ENCODE measurements at places on chromosomes 6 and 20.

GRCh38 chr20:46364670-46365486 is 41.5 kb downstream of the ELMO2 start:
- no peak for DNase-seq

GRCh38 chr6:27795697-27796494 is 116.3 kb downstream of the OR2B2 start:
- peak; percentile 97 for DNase-seq

DNA sequence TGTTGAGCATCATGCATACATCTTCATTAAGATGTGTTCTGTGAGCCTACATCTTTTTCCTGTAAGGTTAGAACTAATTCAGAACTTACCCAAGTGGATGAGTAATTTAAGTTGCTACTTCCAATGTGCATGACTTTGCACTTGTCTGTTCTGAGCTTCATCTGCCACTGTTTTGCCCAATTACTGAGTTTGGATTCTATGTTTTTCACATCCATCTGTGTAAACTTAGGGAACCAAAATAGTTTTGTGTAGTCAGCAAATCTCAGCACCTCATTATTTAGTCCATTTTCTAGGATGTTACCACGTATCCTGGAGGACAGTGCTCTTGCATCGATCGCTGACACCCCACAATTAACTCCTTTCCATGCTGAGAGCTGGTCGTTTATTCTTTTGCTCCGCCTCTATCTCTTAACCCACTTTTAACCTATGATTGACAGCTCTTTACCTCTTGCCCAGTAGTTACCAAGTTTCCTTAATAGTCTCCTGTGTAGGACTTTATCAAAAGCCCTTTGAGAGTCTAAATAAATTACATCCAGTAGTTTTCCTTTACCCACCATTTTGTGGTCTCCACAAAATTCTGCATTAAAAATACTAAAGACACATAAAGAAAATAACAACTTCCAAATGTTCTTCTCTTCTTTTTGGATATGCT is 44.2 kb upstream of the CITED2 start:
- no peak for DNase-seq

DNA sequence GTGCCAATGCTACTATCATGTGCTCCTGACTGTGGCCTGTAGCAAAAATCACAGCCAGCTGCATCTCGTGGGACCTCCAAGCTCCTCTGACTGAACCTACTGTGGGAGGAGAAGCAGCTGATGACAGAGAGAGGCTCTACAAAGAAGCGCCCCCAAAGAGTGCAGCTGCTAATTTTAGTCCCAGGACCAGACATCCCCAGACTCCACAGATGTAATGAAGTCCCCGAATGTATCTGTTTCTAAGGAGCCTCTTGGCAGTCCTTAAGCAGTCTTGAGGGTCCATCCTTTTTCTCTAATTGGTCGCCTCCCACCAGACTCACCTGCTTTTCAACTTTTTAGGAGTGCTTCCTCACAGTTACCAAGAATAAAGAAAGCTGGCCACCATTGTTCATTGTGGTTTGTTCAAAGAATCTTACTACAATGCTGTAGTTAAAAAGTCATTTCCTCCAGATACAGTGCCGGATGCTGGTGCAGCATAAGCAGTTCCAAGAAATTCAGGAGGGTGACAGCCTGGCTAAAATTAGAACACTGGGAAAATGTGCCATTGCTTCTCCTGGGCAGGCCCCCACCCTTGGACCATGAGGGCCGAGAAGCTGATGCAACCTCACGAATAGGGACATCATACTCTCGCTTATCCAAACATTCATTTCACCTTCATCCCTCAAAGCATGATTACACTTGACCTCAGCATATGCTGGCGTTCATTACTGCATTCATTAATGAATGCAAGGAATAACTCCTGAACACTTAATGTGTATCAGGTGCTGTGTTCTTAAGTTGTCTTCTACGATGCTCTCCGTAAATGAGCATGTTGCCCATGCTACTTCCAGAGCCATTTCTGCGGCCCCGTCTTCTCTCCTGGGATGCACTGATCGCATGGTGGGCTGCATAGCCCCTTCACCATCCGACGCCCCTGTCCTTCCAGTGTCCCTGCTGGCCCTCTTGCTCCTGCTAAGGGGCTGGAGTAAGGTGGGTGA is 66.4 kb downstream of the LY86 start:
- DNase-seq, result no peak

- no peak for DNase-seq
Observed at GRCh38 chr6:26172608-26172968, 85.4 kb downstream of the HFE start.

GRCh38 chr6:132021552-132022375 is 70.6 kb upstream of the CCN2 start:
- no peak for DNase-seq

- DNase-seq, result no peak
Observed at GRCh38 chr6:1809291-1809988, 199.7 kb downstream of the FOXC1 start.

GRCh38 chr20:43985121-43985520 is 70.5 kb downstream of the TOX2 start:
- no peak for DNase-seq

DNA sequence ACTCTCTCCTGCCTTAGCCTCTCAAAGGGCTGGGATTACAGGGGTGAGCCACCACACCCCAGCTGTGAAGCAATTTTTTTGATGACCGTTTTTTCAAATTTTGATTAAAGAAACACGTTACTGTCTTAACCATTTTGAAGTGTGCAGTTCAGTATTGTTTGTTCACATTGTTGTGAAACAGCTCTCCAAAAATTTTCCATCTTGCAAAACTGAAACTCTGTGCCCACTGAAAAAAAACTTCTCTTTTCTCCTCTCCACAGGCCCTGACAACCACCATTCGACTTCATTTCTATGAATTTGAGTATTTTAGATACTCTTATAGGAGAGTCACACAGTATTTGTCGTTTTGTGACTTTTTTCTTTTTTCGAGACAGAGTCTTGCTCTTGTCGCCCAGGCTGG is 53.9 kb downstream of the ECT2L start:
- no peak for DNase-seq

GRCh38 chr6:161415302-161415855 is 141.5 kb upstream of the AGPAT4 start:
- DNase-seq, result no peak

- no peak for DNase-seq
Observed at GRCh38 chr20:17395729-17396128, 135.4 kb downstream of the BFSP1 start.

DNA sequence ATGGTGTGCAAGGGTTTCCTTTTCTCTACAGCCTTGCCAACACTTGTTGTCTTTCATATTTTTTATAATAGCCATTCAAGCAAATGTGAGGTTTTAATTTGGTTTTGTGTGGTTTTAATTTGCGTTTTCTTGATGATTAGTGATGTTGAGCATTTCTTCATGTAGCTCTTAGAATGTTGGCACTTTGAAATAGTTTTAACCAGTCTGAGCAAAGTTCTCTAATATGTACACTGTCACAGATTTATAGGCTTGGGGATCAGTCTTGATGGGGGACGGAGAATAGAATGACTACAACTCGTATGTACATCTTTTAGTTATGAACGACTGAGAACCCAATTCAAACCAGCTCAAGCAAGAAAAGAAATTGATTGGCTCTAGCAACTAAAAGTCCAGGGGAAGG is 1003.1 kb downstream of the KIF16B start:
- DNase-seq, result no peak

GRCh38 chr20:41030531-41031242 is 2.1 kb downstream of the TOP1 start:
- no peak for DNase-seq

GRCh38 chr20:25236450-25237304 is 11.2 kb upstream of the PYGB start:
- no peak for DNase-seq

DNA sequence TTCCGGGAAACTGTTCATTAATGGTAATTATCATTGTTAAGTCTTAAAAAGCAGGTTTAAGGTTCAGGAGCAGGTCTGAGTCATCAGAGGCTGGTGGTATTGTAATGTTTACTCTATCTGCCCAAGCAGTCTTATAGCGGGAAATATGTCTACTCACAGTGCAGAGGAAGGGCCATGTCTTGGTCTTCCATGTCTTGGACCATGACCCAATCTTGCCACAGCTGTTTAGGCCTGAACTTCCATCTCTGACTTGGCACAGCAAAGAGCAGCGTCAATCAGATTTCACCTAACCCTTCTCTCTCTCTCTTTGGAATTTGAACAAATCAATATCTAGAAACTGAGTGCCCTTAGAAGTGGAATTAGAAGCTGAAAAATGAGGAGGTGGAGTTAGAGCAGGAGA is 25.8 kb downstream of the SLC2A12 start:
- no peak for DNase-seq

DNA sequence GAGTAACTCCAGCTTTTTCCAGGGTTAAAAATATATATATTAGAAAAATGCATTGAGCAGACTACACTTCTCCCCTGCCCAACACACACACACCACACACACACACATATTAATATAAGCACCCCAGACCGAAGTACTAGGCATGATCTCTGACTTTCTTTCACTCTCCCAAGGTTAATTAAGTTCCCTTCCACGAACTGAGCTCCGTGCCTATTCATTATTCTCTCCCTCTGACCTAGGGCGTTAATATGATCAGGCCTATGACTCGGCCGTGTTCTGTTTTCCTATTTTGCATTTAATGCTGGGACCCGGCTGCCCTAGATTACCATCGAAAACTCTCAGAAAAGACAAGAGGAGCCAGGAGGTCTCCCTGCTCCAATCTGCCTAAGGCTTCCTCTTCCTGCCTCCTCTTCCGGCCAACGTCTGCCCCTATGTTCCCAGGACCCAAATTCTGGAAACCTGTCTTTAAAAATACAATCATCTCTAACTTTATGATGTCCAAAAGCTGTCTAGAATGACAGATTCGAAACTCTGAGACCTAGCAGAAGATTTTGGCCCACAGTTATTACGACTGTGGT is 6.1 kb upstream of the POU3F2 start:
- DNase-seq, result no peak

DNA sequence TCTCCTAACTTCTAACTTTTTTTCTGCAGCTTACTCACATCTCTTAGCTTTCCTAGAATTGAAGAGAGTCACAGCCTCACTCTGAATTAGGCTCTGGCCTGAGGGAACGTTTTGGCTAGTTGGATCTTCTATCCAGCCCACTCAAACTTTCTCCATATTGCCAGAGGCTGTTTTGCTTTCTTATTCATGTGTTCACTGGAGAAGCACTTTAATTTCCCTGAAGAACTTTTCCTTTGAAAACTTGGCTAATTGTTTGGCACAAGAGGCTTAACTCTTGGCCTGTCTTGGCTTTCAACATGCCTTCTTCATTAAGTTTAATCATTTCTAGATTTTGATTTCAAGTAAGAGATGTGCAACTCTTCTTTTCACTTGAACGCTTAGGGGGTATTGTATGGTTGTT is 138.2 kb upstream of the PLCB4 start:
- DNase-seq, result no peak

GRCh38 chr6:143698759-143699429 is 21.1 kb downstream of the PHACTR2 start:
- DNase-seq, result no peak

GRCh38 chr6:25866011-25866410 is 8.0 kb downstream of the SLC17A3 start:
- DNase-seq, result no peak
